Type B pancreatic cell (in vitro differentiated cells): ENCODE measurements at places on chromosomes 6 and 20. TPM values are rescaled to one million over a fixed set of nuclear protein-coding genes. Genes with fewer than 3 reads are reported as not detected.

Gene ECT2L
- total RNA-seq, result 0.07 and 0.26 TPM in 2 replicates

DNA sequence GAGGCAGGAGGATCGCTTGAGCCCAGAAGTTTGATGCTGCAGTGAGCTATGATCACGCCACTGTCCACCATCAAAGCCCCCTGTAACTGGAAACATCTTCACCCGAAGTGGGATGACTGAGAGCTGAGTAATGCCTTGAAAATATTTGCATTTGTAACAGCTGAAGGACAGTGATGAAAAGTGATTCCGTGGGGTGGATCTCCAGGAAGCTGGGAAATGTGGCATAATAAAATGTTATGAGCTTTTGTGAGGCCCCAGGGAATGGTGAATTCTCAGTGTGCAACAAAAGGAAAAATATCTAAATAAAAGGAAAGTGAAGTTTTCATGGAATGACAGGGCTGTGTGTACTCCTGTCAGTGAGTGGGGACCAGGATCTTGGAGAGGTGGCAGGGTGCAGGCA lies 92.0 kb downstream of the JAG1 start:
- DNase-seq, result no peak

DNA sequence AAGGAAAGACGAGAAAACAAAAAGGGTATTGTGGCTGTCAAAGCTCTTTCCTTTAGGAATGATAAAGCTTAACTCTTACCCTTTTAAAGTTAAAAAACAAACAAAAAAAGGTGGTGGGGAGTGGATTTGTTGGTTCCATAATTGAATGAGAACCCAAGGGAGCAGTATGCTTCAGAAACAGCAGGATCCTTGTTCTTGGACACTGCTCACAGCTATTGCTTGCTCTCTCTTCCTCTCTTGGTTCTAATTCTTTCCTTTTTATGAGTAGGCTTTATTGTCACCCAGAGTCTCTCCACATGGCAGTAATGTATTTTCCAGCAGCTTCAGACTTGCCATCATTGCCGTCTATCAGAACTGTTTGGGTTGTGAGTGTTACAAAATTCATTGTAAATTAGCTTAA lies 18.7 kb upstream of the ATRN start:
- DNase-seq, result no peak

Gene KCNQ5
- 1.1 and 1.7 TPM in 2 replicates for total RNA-seq
